D721Med (cell line): ENCODE measurements at places on chromosomes 6 and 20.
A peak's percentile ranks its signal among the peaks of the same experiment; 100 is the strongest.

- DNase-seq: no peak
Measured at GRCh38 chr6:147127587-147127986, 76.6 kb upstream of the STXBP5 start.

GRCh38 chr6:113858480-113859348 lies 1.6 kb downstream of the MARCKS start:
- DNase-seq: peak; percentile 65

DNA sequence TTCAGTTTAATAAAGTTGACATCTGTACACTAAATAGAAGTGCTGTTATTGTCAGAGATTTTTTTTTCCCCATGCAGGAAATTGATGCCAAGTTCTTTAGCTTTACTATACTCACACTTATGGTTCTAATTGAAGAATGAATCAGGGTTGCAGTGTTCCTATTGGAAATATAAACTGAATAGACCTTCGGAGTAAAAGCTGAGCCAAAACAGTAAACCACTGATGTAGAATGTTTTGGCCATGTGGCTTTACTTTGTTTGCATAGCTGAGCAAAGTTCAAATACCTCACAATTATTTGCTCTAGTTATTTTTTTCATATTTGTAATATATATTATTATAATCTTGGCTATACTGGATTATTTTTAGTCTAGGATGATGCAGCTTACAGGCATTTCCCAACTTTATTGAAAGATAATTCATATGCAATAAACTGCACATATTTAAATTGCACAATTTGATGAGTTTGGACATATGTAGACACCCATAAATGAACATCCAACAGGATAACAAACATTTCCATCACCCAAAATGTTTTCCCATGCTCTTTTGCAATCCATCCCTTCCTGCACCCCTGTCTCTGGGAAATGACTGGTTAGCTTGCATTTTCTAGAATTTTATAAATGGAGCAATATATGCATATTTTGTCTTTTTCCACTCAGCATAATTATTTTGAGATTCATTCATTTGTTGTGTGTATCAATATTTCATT lies 105.8 kb upstream of the NOX3 start:
- no peak for DNase-seq

GRCh38 chr20:819680-820322 lies 13.7 kb upstream of the FAM110A start:
- DNase-seq: no peak

DNA sequence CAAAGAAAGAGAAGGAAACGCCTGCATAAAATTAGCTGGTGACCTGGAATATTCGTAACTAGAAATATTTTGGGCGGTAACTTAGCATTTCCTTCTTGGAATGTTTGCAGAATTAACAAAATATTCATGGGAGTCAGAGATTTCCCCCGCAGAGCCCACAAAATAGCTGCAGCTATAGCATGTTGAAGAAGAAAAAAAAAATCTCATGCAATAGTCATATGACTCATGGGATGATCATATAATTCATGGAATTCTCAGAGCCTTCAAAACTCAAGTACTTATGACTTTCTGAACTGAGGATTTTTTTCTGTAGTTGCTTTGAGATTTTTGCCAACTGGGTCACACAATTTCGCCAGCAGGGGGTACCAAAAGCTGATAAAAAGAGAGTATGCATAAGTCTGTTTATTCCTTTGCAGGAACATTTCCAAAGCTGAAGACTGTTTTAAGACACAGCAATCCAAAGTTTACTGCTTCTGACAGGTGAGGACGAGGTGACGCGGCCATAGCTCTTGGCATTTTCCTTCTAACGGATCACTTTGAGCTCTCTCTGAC lies 586.0 kb upstream of the CHD6 start:
- DNase-seq: no peak

DNA sequence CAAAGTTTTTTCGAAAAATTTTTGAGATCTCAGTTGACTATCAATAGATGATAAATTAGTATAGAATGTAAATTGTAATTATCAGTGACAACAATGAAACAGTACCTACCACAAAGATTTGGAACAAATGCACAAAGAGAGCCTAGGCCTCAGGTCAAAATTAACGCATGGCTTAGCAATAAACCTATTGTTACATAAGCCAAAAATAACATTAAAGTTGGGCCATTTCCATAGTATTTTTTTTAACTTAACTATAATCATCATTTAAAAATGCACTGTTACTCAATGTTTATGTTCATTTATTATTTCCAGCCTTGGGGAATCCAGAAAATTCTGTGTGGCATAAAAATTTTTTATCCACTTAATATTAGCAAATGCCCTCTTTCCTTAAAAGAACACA lies 117.0 kb downstream of the EPB41L2 start:
- DNase-seq: no peak

GRCh38 chr20:38007526-38007925 lies 25.7 kb downstream of the TTI1 start:
- DNase-seq: no peak

DNA sequence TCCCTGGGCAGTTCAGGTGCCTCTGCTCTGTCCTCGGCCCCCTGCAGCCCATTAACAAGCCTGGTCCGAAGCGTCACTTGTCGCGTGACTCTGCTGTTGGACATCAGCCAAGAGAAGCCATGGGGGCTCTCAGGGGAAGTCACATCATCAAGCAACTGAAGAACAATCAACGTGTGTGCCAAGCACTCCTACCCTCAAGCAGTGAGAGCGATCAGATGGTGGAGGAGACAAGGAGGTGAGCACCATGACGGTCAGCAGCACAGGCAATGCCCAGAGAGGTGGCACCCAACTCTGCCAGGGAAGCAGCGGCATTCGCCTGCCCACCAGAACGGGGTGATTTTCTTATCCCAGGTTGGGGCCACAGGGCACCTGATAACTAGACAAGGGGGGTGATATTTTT lies 132.7 kb downstream of the AGPAT4 start:
- no peak for DNase-seq

DNA sequence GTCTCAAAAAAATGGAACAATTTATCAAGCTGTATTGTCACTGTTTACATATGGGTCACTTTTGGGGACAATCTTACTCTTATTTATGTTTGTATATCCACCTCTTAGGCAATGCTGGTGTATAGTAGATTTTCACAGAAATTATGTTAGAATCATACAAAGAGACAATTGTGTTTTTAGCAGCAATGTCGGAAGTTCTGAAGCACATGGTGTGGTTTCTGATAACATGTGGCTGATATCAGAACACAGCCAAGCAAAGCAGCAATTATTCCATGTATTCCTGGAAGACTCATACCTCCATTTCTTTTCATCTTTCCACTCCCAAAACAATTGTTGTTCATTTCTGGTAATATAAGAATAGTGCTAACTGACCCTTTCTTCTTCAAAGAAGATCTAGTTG lies 17.5 kb upstream of the LOC128125822 start:
- no peak for DNase-seq

DNA sequence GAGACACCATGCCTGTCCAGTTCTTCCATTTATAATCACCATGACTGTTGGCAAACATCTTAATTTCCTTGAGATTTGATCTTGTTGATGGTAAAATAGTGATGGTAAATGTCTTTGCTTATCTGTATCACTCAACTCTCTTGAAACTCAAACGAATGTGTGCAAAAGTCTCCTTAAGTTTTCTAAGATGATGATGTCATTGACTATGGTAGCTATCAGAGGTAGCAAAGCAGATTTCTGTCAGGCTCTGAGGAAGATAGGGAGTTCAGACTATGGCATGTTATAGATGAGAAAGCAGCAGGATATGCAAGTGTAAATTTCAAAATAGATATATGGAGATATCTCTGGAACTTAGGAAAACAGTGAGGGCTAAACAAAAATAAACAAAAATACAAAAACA lies 121.0 kb upstream of the GJE1 start:
- no peak for DNase-seq

- DNase-seq: no peak
Measured at GRCh38 chr20:57194154-57194553, 72.3 kb downstream of the BMP7 start.

DNA sequence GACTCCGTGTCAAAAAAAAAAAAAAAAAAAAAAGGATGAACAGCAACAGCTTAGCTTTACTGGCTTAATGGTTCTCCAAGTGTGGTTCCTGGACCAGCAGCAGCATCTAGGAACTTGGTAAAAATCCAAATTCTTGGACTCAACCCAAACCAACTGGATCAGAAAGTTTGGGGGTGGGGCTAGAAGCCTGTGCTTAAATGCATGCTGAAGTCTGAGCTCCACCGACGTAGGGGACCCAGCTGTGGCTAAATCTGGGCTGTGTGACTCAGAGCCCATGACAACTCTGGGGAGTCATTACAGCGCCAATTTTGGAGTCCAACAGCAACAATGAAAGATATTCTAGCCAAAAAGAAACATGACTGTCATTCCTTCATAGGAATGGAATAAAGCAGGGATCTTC lies 13.6 kb upstream of the CHD6 start:
- DNase-seq: no peak

- DNase-seq: no peak
Measured at GRCh38 chr6:2945153-2945452, 26.3 kb downstream of the SERPINB6 start.

DNA sequence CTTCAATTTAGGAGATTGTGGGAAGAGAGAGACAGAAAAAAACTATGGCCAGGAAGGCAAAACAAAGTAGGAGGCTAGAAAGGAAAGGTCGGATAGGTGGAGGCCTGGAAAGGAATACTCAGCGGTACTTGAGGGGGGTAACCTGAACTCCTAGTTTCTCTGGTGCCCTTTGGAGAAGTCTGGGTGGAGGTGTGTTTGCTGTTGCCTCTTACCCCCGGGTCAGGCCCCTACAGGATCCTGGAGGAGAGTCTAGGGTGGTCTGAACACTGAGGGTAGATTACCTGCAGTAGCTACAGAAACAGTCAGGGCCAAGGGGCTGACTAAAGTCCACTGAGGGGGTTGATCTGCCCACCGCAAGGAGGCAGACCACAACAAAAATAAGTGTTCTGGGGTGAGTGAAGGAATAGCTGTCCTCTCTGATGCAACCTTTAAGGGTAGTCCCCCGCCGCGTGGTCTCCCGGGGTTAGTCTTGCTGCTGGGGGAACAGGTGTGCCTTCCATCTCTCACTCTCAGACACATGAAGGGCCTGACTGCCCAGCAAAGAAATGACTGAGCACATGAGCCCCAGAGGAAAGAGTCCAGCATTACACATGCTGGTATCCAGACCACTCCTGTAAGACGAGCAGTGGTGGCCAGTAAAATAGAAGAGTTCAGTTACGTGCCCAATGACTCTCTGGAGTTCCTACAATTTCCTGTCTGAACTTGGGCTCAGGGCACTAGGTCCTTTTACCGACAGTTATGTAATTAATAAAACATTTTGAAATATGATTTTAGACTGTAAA lies 59.5 kb downstream of the MTHFD1L start:
- no peak for DNase-seq

DNA sequence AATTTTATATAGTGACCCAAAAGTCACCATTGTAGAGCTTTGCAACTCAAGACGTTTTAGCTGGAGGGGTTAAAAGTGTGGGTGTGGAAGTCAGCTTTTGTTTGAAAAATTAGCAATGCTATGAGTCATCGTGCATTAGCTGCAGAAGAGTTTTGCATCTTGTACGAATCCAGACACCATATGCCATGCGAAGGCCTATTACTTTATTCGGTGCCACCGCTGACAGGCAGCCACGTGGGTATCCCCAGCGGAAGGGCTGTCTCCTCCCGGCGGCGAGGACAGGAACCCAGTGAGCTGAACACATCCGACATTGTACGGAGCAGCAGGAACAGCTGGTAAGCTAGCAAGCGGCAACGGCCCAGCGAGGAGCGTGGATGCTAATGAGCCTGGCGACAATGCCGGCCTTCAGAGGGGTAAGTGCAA lies 84.4 kb downstream of the INSM1 start:
- no peak for DNase-seq

DNA sequence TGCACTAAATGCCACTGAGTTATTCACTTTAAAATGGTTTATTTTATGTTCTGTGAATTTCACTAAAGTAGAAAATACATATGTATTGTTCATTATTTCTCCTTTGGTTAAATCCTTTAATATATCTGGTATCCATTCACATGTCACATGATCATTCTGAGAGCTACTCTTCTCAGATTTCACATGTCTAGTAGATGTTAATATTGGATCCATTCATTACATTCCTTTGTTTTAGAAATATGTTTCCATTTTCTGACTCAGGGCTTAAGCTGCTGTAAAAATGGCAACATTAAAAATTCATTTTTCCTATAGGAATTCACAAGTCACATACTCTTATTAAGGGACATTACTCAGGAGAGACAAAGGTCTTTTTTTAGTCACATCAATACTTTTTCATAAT lies 205.4 kb downstream of the ZFAND3 start:
- DNase-seq: no peak

DNA sequence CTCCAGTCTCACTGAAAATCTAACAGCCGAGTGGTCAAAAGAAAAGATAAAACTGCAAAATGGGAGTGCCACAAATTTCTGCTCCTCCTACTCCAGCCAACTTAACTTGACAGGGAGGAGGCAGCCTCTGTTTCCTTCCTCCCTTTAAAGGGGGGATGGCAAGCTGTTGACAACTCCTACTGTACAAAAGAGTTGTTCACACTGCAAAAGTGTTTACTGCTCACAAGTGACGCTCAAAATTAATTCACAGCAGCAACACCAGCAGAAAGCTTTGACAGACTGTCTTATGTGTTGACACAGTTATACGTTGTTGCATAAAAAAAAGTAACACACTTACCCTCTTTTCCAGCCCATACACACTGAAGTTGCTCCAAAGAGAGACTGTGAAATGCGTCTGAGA lies 169.8 kb downstream of the BACH2 start:
- DNase-seq: no peak

DNA sequence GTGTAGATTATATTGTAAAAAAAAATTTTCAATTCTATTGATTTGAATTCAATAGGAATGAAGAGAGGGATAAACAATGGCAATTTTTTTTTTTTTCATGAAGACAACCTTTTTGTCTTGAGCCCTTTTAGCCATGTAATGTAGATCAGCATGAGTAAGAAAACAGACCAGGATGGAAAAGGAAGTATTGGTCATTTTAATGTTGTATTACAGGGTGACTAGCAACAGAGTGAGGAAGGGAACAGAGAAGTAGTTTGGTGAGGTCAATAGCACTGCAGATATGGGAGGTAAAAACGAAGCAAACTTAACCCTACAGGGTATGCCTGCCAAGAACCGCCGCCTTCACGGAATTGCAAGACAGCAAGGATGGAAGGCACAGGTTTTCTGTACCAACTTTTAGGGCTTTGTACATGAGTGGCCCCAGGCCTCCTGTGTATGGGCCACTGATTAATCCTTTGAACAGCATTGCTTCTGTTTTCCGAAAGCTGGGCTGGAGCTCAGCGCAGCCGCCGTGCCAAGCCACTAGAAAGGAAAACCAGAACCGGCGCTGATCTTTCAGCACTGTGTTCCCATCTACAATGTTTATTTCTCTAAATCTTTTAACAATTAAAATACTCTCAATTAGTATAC lies 383.7 kb downstream of the CENPW start:
- DNase-seq: no peak

DNA sequence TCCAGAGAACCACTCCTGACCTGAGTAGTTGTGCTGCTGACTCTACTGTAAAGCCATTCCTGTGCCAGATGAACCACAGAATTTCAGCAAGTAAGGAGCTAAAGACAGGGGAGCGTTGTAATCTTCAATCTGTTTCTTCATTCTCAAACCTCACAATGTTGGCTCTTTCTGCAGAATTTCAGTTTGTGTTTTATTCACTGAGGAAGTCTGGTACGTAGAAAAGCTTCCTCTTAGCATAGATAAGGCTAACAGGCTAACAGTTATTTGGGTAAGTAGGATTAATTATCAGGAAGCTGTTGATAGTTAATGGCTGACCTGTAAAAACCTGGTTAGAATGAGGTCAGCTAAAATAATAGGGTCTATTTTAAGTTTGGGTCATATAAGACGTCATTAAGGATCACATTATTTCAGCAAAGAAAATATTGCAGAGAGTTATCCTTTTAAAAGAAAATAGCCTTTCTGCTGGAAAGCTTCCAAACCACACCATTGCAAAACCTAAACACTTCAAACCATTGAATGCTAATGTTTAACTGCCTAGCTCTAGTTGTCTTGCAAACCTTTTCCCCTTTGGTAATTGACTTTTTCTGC lies 14.1 kb upstream of the TENT5A start:
- no peak for DNase-seq
